ENCODE measurements at places on chromosomes 5 and 9.

- DNase-seq: no peak
These were observed 31.5 kb downstream of the OTULIN start for GRCh38 chr5:14696057-14696456.

GRCh38 chr9:129598089-129598596 is 22.8 kb downstream of the C9orf50 start:
- DNase-seq: no peak

DNA sequence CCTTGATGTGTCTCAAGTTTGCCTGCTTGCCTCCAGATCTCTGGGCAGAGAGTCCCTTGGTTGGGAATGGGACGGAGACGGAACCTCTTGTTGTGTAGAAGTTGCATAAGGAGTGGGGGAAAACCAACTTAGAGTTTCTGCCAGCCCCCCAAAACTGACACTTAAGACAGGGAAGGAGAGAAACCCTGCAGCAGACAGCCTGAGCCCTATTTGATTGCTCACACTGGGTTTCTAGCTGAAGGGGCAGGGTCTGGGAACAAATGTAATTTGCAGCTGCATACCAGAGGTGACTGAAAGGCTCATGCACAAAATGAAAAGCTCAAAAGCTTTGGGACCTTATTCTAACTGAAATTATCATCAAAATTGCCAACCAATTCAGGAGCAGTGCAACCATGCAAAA is 254.5 kb downstream of the RASEF start:
- DNase-seq: no peak

- no peak for DNase-seq
These were observed 29.1 kb upstream of the MEIKIN start for GRCh38 chr5:131974622-131974955.

GRCh38 chr5:110086658-110087388 is 397.1 kb downstream of the MAN2A1 start:
- no peak for DNase-seq

- DNase-seq: no peak
These were observed 32.4 kb upstream of the CAST start for GRCh38 chr5:96629774-96630173.

DNA sequence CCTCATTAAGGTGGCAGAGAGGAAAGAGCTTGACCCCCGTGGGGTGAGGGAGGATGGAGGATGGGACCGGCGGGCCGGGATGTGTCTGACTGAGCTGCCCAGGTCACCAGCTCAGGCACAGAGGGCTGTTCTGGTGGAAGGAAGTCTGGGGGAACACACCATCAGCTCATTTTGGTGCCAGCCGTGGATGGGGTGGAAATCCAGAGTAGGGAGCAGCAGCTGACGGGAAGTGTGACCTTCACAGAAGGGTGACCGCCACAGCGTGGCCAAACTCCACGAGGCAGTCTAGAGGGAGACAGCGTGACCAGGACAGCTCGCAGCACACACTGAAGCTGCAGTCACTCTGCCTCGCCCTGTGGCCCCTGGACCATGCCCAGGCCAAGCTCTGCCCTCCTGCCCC is 45.3 kb upstream of the PHYKPL start:
- DNase-seq: no peak

GRCh38 chr9:77960356-77961153 is 71.1 kb downstream of the GNAQ start:
- no peak for DNase-seq

- DNase-seq: no peak
These were observed 69.9 kb downstream of the RCL1 start for GRCh38 chr9:4862506-4863250.

DNA sequence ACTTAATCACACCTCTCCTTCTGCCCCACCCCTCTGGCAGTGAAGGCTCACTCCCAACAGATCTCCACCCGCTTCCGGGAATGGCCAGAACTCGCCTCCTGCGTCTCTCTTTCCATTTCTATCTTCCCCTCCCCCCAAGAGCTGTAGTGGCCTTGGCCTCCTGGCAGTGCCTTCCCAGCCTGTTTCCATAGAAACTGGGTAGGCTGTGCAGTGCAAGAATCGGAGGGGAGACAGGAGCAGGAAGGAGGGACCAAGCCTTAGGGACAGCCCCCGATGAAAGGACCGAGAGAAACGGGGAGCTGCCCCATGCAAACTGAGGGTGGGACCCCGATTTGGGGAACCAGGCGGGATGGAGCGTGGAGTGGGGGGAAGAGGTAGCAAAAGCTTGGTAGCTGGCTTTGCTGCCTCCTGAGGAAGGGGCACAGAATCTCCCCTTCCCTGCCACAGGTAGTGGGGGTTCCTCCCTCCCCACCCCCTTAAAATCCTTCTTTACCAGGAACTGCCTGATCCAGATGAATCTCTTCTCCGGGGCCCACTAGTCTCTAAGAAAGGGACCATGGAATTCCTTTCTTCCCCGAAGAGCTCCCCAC is 4.5 kb upstream of the PCDH1 start:
- no peak for DNase-seq

- DNase-seq: no peak
These were observed 522.3 kb upstream of the NUDT12 start for GRCh38 chr5:104084896-104085295.

GRCh38 chr5:1665231-1665630 is 134.4 kb downstream of the MRPL36 start:
- DNase-seq: no peak

DNA sequence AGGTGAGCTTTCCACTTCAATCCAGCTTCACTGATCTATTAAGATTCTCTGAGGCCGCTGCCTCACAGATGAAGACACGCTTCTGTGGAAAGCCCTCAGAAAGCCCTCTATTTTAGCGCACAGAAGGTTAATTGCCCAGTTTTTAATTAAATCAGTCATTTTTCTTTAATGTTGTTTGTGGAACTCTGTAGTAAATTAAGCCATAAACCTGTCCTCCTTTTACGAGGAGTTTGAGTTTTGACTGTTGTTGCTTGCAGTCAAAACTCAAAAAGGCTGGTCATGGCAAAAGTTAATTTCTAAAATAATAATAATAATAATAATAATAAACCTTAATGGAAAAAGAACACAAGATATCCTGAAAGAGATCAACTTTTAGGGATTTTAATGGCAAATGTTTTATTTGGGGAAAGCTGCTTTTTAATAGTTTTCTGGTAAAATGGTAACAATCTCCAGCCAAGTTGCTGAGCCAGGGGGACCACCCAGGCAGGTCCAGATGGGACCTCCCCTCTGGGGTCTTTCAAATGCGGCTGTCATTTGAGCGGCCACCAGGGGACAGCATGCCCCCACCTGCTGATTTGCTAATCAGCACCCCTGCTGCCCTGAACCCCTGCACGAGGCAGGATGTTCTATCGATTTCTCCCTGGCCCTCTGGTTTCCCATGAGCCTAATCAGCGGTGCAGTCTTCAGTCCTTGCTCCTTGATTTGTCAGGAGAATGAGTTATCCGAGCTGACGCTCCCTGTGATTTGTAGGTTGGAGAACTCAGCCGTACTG is 247.2 kb downstream of the FSTL4 start:
- DNase-seq: no peak

DNA sequence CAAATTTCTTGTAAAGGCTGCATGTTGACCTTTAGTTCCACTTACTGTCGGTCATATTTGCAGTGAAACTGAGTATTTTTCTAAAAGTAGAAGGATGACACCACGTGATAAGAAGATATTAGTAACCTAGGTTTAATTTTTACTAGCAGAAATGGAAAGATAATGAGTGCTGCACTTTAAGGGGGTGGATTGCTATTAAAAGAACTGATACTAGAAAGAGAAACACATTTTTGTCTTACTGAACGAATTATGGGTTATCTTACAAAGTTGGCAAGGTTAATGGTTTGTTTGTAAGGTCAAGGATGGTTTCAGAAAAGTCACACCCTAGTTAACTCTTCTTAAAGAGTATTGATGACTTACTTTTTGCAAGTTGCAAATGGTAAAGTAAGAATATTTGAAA is 2.4 kb downstream of the MACIR start:
- no peak for DNase-seq

DNA sequence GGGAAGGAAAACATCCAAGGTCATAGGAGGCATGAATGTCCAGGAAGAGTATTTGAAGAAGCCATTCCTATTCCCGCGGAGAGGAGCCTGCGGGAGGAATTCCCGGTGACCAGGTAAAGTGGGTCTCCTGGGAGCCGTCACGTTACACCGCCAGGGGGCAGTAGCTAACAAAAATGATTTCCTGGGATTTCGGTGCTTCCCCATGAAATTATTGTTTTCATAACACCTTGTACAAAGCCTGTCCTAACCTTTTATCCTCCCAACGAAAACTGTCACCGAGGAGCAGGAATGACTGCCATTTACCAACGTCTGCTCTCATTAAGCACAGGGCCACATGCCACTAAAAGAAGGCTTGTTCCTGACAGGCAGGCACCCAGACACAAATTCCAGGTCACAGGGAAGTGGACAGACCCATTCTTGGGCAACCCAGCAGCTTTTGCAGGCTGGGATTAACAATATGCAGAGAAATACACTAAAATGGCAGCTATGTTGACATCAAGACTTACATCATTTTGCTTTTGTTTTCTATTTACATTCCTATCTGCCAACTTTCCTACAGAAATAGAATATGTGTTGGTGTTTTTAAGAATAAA is 41.2 kb upstream of the CTSL start:
- DNase-seq: no peak

DNA sequence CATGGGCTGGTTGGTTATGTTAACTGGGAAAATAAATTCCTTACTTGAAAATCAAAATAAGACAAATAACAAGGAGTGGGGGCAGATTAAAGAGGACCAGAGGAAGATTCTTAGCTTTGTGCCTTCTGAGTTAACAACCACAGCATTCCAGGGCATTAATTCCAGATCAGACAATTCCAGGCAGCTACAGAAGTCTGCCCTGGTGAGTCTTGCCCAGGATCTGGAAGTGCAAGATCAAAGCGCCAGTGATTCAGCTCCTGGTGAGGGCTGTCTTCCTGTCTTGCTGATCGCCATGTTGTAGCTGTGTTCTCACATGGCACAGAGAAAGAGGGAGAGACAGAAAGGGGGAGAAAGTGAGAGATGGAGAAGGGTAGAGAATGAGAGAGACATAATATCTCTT is 65.6 kb downstream of the ANXA2R start:
- DNase-seq: no peak
